ENCODE measurements at places on chromosomes 3 and 15.

GRCh38 chr3:172354931-172355499 lies 93.2 kb downstream of the GHSR start:
- no peak for DNase-seq

- DNase-seq = no peak
Observed at GRCh38 chr15:101262551-101262950, 10.7 kb upstream of the CHSY1 start.

- DNase-seq = no peak
Observed at GRCh38 chr15:25903024-25903581, 40.0 kb upstream of the ATP10A start.

DNA sequence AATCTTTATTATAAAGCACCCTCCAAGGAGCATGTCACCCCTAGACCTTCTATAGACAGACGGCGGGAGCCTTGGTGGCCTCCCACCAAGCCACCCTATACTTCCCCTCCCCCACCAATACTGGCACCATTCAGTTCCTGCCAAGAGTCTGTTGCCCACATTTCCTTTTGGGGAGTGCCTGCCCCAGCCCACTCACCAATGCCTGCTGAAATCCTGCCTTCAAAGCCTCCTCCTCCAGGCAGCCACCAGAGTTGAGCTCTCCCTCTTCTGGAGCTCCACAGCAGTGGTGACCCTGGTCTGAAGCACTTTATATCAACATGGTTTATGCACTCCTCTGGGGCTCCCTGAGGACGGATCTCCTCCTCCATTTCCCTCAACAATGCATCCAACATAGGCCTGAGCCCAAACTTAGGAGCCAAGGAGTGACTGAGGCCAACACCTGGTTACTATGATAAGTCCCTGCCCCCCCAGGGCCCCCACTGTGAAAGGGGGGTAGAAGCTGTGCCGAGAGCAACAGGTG lies 8.8 kb downstream of the CCDC33 start:
- DNase-seq = peak; percentile 24

DNA sequence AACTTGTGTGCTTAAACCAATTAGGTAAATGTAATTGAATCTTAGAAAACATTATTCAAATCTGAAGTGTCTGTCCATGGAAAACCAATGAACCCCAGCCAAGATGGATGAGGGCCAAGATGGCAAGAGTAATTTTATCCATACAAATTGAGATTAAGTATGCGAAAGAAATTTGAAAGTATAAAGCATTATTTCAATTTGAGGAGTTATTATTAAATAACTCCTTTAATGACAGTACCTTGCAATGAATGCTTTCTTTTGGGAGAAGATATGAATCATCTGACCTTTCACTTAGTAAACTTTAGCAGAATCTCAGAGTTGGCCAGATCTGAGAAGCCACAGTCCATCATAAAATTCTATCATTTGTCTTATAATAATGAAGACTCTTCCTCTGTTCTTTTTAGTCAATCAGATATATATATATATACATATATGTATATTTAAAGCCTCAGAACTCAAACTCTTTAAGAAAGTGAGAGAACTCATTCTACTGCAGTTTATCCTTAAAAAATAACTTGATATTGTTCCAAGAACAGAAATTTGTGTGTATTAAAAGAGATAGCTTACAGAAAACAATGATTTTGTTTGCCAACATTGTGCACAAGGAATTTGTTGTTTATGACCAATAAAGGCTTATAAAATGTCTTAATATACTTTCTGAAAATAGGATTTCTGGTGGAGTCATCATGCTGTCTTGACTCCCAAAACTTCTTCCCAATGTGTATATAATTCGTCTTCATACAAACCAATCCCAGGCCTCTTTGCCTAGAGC lies 434.8 kb upstream of the THBS1 start:
- DNase-seq = no peak
